H7 (cell line): ENCODE measurements at places on chromosomes 6 and 20. TPM values are rescaled to one million over a fixed set of nuclear protein-coding genes. Genes with fewer than 3 reads are reported as not detected.
A peak's percentile ranks its signal among the peaks of the same experiment; 100 is the strongest.

GRCh38 chr6:132198896-132199295 lies 202.4 kb downstream of the MOXD1 start:
- DNase-seq = no peak

DNA sequence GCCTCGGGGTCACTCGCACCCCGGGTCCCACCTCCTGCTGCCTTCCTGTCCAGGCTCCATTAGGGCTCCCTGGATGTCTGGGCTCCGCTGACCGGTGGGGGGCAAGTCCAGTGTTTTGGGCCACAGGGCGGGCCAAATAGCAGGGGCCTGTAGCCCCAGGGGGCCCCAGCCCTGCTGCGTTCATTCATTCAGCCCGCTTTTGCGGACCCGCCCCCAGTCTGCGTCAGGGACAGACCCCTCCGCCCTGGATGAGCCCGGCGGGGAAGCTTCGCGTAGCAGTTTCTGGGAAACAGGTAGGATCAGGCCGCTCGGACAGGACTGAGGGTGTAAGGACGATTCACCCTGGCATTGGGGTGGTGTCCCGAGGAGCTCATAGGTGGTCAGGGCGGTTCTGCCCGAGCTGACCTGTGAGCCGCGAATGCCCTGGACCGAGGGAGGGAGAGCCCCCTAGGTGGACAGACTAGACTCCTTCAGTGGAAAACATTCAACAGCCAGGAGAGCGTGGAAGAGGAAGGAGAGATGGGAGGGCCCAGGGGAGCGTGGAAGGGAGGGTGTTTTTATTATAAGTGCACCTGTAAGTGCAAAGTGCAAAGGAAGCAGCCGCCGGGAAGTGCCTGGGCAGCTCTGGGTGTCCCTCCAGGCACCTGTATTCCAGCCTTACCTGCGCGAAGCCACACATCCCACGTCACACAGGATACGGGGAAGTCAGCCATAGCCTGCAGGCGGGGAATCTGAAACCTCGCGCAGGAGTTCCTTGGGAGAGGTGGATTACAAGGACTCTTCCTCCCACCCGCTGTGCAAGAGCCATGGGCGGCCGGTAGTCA lies 662 bp downstream of the ENTPD6 start:
- DNase-seq = peak; percentile 79

DNA sequence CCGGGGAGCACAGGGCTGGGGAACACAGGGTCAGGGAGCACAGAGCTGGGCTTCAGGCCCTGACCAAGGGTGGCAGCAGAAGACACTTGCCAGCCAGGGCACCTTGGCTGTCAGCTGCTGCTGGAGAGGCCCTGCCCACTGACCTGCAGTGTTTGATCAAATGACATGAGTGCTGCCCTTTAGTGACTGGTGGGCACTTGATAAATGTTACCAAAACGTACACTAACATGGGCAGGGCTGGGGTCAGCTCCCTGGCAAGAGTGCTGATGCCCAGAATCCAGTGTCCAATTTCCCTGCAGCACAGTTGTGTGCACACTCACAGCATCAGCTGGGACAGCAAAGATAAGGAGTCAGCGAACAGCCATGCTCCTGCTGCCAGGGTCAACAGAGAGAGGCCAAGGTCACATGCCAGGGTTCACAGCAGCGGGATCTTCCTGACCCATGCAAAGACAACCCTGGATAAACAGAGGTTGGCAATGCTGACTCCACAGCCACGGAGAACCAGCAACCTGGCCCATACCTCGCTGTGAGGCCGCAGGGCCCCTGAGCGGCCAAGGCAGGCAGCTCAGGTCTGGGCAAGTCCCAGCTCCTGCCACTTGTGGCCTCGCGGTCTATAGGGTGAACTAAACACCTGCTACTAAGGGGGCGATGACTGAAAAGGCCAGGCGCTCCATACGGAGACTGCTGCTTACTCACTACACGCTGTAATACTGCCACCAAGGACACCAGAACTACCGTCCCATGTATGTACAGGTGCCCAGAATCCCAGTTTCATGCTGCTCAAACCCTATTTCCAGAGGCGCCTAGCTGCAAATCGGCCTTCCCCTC lies 46.3 kb downstream of the NINL start:
- peak; percentile 59 for DNase-seq

- DNase-seq = no peak
Measured at GRCh38 chr6:93272896-93273295, 146.5 kb downstream of the EPHA7 start.

GRCh38 chr6:124964764-124965105 lies 2.5 kb downstream of the RNF217 start:
- DNase-seq = no peak

Gene C20orf144
- total RNA-seq = 0.11 TPM in 1 of 2 replicates, not detected in the other

DNA sequence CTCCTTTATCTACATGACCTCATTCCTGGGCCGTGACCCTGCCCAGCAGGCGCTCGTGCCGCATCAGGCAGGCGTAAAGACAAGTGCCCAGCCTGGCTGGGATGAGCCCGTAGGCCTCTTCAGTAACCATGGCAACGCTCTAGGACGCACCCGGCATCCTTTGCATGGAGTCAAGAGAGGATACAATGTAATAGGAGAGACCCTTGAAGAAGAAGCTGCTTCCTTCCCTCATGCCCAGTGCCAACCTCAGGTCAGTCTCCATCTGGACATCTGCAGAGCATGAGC lies 5.0 kb upstream of the LSM14B start:
- DNase-seq = no peak

GRCh38 chr6:10429638-10430427 lies 15.0 kb upstream of the TFAP2A start:
- DNase-seq = peak; percentile 55

DNA sequence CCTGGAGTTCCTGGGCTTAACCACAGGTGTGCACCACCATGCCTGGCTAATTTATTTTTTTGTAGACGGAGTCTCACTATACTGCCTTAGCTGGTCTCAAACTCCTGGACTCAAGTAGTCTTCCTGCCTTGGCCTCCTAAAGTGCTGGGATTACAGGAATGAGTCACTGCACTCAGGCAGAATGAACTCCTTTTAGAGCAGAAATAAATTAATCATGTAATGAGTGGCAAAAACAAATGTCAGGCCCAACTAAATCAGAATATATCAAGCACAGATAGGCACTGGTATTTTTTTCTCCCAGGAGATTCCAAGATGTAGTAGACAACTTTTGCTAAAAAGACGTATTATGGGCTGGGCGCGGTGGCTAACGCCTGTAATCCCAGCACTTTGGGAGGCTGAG lies 2.6 kb downstream of the RPS10 start:
- no peak for DNase-seq

GRCh38 chr20:62745279-62745951 lies 36.8 kb downstream of the NTSR1 start:
- DNase-seq = no peak

Gene KHDRBS2
- 3.7 and 6.3 TPM in 2 replicates for total RNA-seq

DNA sequence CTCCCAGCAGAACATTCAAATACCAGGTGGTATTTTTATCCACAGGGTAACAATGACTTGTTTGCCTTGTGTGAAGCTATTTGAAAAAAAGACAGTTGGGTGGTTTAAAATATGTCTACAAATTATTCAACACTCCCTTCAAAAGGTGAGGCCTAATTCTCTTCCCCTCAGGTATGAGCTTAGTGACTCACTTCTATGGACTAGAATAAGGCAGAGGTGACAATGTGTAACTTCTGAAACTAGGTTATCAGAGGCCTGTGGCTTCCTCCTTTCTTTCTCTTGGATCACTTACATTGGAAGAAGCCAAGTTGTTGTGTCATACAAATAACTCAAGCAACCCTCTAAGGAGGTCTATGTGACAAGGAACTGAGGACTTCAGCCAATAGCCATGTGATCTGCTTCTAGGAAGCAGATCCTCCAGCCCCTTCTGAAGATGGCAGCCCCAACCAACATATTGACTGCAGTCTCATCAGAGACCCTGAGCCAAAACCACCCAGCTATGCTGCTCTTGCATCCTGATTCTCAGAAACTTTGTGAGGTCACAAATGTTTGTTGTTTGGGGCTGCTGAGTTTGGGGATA lies 102.6 kb downstream of the SNAP25 start:
- DNase-seq = no peak

- no peak for DNase-seq
Measured at GRCh38 chr20:16415071-16416053, 157.9 kb downstream of the KIF16B start.

GRCh38 chr20:38564680-38565079 lies 16.3 kb upstream of the ADIG start:
- DNase-seq = no peak

GRCh38 chr6:21666201-21666691 lies 72.7 kb downstream of the SOX4 start:
- DNase-seq = peak; percentile 87

DNA sequence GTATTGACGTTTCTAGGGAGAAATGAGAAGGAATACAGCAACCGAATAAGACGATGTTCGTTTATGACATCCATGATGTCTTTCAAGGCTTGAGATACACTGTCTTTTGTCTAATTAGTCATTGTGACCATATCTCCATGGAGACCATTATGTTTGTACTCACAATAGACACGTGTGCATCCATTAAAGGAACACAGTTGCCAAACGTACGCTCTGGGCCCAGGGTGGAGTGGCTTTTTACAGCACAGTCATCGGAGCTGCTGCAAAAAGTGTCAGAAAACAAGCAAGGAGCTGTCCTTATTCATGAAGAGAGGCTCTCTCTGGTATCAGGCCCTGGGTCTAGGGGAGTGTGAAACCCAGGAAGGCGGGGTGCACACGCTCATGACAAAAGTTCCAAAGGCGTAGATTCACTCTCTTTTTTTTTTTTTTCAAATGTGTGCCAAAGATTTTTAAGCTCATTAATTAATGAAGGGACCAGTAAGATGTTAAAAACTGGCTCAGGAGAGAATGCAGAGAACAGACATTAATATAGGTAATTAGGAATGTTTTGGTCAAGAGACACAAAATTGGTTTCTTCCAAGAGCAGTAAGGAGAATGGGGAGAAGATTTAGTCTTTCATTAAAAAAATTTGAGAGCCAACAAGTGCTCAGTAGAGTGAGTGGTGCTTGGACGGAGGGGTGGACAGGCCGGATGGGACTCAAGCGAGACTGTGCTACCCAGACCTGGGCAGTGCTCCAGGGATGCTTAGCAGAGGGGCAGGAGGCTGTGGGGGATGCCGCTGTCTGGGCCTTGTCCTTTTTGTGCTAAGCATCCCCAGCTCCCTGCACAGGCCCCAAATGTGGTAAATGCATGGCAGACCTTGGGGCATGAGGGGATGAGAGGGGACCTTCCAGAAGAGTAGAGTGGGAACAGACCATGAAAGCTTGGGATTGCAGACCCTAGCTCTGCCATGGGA lies 34.9 kb upstream of the GTSF1L start:
- DNase-seq = no peak

Gene TCF21
- 0.03 TPM in 1 of 2 replicates, not detected in the other for total RNA-seq

- no peak for DNase-seq
Measured at GRCh38 chr20:55961376-55962330, 43.7 kb downstream of the CBLN4 start.

DNA sequence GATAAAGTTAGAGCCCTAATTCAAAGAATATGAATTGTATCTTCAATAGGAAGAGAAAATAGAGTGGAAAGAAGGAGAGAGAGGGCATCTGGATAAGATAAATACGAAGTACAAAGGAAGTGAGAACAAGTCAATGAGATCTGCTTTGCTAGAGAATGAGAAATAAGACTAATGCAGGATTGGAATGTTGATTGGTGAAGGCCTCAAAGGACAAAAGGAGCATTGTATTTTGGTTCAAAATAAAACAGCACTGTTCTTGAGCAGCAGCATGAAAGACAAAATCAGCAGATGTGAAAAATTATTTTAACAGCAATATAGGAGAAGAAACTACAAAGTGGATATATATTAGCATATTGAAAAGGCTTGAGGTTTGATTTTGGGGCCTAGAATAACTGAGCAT lies 5.1 kb upstream of the TMEM244 start:
- no peak for DNase-seq

DNA sequence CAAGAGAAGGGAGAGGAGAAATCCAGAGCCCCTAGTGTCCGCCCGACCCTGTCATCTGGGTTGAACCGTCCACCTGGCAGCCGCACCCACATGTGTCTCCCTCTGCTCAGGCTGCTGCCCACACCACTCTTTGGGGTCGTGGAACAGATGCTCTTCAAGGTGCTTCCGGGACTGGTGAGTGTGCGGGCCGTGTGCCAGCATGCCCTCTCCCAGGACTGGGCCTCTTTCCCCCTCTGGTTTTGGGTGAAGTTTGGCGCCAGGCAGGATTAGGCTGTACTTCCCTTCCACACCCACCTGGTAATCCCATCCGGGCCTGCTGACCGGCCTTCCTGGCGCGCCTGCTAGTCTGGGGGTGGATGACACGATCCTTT lies 7.9 kb downstream of the BPIFB3 start:
- DNase-seq = no peak

DNA sequence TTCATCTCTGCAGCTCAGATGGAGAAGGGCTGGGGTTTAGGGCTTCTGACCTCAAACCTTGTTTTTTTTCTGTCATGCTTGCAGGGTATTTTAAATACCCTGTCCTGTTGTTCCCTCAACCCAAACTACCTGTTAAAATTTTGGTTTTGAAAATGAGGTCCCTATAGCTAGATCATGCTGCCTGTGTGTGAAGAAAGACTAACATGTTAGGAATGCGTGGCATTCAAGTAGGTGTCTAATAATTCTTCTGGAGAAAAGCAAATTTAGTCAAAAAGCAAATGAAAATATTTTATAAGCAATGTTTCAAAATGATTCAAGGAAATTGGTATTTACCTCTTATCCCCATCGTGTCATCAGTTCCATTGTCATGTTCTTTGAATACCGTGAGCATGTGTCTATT lies 77.2 kb upstream of the C20orf144 start:
- no peak for DNase-seq

GRCh38 chr6:158049055-158050028 lies 67.7 kb downstream of the SYNJ2 start:
- DNase-seq = peak; percentile 48

DNA sequence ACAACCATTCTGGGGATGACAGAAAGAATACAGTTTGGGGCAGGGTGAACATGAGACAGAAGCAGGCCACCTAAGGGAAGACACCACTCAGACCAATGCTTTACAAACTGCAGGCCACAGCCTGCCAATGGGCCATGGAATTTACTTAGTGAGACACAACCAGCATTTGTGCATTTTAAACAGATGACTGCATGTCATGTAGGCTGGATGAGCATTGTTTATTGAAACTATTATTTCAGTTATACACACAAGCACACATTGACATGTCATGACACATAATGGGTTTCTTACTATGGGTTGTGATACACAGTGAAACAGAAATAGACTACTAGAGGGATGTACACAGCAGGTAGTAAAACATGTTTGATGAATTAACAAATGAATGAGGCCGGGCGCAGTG lies 8.0 kb downstream of the PGM3 start:
- no peak for DNase-seq

- DNase-seq = no peak
Measured at GRCh38 chr6:110217266-110217665, 37.0 kb downstream of the CDC40 start.
